Pons (tissue), 1 donor: ENCODE measurements at places on chromosomes 16 and 17.

GRCh38 chr16:88610909-88611812 lies 27.2 kb upstream of the IL17C start:
- no peak for DNase-seq

- DNase-seq = no peak
Measured at GRCh38 chr16:65967376-65967775, 399.1 kb upstream of the CDH5 start.

GRCh38 chr16:21263640-21264570 lies 14.2 kb downstream of the CRYM start:
- DNase-seq = no peak

- DNase-seq = no peak
Measured at GRCh38 chr17:75975757-75976174, 3.2 kb downstream of the ACOX1 start.

- DNase-seq = no peak
Measured at GRCh38 chr16:58331024-58331707, 36.3 kb upstream of the PRSS54 start.

DNA sequence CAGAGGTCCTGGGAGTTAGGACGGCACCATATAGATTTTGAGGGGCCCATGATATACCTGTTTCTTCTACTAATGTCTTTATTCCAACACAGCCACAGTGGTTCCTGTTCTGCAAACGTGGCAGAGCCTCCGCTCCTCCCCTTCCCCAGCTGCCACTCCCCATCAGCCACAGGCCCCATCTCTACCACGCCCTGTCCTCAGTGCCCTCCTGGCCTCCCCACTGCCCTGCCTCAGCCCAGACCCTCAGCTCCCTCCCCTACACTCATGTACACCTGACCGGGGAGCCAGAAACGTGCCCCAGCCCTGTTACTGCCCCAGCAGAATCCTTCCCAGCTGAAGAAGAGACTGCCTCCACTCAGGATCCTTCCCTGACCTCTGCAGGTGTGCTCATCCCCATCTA lies 11.9 kb upstream of the RBFOX3 start:
- DNase-seq = no peak

GRCh38 chr17:732067-732901 lies at the start of gene TLCD3A:
TSS of gene TLCD3A (plus strand) at chr17:732596. CDS start at chr17:732648, 52 bp downstream.
- no peak for DNase-seq

DNA sequence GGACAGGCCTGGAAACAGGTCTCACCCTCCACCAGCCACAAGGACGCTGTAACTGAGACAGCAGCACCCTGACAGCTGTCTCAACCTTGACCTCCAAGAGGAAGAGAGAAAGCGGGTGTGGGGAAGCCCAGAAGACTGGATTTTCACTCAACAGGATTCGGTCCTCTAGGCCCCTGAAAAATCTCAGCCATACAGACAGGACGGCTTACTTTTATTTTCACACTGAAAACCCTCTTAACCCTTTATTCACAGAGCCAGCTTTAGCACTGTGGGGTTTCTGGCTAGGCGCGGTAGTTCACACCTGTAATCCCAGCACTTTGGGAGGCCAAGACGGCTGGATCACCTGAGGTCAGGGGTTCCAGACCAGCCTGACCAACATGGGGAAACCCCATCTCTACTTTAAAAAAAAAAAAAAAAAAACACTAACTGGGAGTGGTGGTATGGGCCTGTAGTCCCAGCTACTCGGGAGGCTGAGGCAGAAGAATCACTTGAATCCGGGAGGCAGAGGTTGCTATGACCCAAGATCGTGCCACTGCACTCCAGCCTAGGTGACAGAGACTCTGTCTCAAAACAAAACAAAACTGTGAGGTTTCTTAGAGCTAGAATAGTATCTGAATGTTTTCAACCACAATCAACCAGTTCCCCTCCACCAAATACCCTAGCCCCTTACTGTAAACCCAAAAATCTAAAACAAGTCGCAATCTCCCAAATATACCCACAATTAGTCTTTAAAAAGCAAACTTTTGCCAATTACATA lies 5.3 kb downstream of the ANKRD11 start:
- no peak for DNase-seq
